ENCODE measurements at places on chromosomes 5 and 9. TPM values are rescaled to one million over a fixed set of nuclear protein-coding genes. Genes with fewer than 3 reads are reported as not detected.

DNA sequence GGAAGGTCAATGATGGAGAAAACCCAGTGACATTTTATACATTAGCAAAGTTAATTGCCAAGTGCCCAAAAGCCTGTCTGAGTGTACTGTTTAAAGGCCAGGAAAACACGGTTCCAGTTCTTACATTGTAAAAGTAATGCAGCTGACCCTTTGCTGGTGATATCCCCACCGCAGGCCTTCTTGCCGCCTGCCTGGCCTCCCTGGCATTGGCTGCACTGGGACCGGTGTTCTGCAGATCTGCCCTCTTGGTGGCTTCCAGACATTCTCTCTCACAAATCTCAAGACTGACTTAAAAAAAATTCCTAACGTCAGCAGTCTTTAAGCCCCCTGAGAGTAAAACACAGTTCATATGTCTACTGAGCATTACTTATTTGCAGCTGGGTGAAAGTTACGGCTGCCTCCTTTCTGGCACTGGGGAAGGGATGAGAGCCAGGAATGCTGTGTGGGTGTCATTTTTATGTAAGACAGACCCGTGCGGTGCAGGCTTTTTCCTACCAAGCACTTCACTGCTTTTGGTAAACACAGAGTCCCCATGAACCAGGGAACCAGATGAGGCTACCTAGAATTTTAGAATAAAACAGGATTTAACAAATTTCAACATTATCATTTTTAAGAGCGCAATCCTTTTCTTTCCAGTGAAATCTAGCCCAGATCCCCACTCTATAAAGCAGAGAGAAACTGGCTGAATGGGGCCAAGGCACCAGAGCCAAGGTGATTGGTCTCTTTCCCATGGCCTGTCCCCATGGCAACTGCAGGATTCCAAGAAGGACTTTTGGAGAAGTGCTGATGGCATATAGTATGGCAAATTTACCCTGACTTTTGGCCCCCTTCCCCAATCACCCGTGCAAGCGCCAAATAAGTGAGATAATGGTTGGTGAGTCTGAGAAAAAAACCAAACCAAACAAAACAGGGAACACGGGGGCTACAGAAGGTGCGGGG is 80.8 kb downstream of the LMNB1 start:
- DNase-seq = no peak

GRCh38 chr9:34862043-34862442 is 96.0 kb upstream of the PHF24 start:
- DNase-seq = no peak

DNA sequence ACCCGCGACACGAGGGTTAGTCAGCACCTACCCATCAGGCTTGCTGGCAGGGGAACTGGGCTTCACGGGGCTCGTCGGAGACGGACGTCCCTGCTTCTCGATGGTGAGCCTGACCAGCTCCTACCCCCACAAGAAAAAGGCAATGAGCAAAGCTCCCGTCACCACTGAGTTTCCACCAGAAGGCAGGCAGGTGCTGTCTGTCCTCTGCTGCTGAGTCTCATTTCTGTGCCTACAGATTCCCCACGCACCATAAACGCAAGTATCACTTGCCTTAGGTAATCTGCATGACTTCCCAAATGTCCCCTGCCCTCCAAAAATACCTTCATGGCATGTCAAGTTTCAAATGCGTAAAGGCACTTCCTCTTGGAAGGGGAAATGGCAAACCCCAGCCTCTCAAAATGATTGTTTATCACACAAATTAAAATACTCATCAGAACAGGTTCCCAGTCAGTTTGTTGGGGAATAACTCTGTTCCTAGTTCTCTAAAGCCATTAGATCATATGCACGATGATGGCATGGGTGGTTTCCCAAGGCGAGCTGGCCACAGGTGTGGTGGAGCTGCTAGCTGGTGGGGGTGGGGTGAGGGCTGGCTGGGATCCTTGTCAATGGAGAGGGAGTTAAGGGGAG is 85.0 kb downstream of the PRRT1B start:
- no peak for DNase-seq

GRCh38 chr9:128642675-128643245 is 13.9 kb downstream of the DYNC2I2 start:
- no peak for DNase-seq

The MTAP gene
- total RNA-seq = 25.3 TPM

DNA sequence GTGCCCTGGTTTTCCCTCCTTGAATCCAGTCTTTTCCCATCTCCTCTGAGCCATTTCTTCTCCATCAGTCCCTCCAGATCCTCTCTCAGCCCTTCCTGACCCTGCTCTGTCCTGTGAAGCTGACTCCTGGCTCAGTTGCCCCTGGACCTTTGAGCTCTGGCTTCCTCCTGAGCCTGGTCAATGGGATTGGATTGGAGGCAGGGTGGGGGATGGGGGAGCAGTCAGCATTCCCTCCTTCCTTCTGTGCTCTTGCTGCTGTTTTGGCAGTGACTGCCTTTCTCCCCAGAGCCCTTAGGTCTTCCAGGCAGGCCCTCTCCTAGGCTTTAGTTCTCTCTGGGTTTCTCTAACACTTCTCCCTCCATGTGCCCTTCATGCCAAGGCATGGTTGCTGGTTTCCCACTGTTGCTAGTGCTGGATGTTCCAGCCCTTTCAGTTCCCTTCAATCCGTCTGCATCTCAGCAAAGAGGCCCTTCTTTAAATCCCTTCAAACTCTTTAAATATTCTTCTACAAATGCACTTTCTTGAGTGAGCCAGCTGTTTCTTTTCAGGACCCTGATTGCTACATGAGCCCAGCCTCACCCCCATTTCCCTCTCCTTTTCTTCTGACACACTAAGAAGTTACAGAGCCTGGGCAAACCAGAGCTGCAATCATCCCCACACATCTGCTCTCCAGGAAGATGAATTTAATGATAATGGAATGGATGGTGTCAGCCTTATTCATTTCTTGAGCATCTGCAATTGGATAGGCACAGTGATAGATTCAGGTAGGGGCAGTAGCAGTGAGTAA is 2.2 kb downstream of the TNFSF15 start:
- peak; percentile 21 for DNase-seq

Data from left ventricle myocardium inferior (tissue), 1 donor.